ENCODE measurements at places on chromosomes 13 and 19.

GRCh38 chr13:86932776-86933334 is 738.3 kb upstream of the SLITRK5 start:
- DNase-seq: no peak

DNA sequence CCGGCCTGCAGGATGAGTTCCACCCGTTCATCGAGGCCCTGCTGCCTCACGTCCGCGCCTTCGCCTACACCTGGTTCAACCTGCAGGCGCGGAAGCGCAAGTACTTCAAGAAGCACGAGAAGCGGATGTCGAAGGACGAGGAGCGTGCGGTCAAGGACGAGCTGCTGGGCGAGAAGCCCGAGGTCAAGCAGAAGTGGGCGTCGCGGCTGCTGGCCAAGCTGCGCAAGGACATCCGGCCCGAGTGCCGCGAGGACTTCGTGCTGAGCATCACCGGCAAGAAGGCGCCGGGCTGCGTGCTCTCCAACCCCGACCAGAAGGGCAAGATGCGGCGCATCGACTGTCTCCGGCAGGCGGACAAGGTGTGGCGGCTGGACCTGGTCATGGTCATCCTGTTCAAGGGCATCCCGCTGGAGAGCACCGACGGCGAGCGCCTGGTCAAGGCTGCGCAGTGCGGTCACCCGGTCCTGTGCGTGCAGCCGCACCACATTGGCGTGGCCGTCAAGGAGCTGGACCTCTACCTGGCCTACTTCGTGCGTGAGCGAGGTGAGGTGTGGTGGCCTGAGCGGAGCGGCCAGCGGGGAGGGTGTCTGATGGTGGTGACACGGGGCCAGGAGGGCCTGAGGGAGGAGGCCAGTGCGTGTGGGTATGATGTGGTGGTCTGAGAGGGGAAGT is 15.5 kb downstream of the NFIC start:
- no peak for DNase-seq

DNA sequence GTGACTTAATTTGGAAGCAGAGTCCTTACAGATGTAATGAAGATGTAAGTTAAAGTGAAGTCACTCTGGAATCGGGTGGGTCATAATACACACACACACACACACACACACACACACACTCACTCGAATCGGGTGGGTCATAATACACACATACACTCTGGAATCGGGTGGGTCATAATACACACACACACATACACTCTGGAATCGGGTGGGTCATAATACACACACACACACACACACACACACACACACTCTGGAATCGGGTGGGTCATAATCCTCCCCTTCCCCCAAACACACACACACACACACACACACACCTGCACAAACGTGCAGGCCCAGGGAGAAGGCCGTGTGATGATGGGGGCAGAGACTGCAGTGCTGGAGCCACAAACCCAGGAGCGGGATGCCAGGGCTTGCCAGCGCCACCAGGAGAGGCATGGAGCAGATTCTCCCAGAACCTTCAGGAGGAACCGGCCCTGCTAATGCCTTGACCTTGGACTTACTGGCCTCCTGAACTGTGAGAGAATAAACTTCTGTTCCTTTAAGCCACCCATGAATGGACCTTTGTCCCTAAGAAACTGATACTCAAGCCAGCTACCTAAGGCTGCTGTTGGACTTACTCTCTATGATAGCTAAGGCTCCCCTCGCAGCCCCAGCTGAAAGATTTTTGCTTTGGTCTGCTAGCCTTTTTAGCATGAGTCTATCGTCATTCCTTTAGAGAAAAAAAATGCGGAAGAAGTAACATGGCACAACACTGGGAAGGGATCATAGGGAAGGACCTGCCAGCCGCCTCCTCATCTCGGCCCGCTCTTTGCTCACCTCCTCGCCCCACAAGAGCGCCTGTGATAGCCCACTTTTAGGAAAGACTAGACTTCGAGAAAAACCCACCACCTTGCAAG is 136.2 kb upstream of the RNF113B start:
- DNase-seq: no peak

- peak; percentile 11 for DNase-seq
Observed at GRCh38 chr13:25037057-25037813, 58.7 kb upstream of the PABPC3 start.

DNA sequence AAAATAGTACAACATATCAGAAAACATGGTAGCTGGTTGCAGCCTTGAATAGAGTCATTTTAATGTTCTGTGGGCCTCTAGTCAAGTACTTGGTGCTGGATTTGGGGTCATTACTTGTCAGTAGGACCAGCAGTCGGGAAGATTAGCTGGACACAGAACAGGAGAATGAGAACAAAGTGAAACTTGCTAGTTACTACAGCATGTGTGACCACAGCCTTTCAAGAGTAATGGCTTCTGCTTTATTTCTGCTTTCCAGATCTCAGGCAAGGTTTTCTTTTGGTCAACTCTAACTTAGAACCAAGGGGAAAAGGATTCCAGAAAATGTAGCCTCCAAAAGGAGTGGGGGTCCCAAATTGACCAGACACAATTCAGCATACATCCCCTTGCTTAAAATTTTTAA is 17.1 kb upstream of the VWA8 start:
- no peak for DNase-seq

- no peak for DNase-seq
Observed at GRCh38 chr19:4748185-4748584, 24.5 kb upstream of the DPP9 start.

DNA sequence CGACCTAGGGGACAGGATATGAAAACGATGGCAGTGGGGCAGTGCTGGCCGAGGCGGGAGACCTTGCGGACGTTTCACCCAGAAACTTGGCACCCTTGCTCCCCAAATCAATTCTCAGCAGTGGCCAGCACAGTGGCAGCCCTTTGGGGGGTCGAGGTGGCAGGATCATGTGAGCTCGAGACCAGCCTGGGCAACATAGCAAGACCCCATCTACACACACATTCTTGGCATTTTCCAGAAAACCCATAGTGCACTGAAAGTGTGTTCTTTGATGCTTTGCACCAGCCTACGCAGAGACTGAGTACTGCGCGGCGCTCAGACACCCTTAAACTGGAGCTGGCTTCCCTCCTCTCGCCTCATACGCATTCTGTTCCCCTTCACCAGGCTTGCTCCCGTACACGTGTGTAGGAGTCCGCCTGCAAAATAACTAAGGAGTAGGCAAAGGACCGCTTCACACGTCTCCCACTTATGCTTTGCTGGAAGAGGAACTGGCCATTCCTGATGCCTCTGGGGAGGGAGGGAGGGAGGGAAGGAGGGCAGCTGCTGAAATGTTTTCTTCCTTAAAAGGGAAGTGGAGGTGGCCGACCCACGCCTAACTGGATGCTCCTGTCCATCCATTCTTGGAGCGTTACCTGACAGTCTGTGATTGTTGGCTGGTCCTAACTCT is 23.5 kb upstream of the MIER2 start:
- no peak for DNase-seq

Measured in GF-D8 (cell line).